ENCODE measurements at places on chromosomes 6 and 20. TPM values are rescaled to one million over a fixed set of nuclear protein-coding genes. Genes with fewer than 3 reads are reported as not detected.

GRCh38 chr6:139649732-139650131 is 275.3 kb upstream of the CITED2 start:
- no peak for DNase-seq

ENPP5 gene
- 6.6 TPM for total RNA-seq

GPR63 gene
- 1.8 TPM for total RNA-seq

DNA sequence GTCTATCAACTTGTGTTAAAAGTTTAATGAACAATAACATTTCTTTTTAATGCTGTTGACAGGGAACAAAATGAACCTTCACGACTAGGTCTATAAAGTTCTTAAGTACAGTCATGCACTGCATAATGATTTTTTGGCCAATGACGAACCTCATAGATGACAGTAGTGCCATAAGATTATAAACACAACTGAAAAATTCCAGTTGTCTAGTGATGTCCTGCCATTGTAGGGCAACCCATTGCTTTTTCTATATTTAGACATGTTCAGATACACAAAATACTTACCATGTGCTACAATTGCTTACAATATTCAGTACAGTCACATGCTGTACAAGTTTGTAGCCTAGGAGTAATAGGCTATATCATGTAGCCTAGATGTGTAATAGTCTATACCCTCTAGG is 93.6 kb downstream of the SYNE1 start:
- DNase-seq, result no peak

NNAT gene
- total RNA-seq, result 20.3 TPM

GRCh38 chr20:58372806-58373205 is 16.2 kb upstream of the VAPB start:
- no peak for DNase-seq

CGA gene
- total RNA-seq, result not detected

C6orf15 gene
- total RNA-seq, result 0.62 TPM

- DNase-seq, result no peak
Measured at GRCh38 chr6:170464524-170464979, 88.6 kb downstream of the PSMB1 start.

DNA sequence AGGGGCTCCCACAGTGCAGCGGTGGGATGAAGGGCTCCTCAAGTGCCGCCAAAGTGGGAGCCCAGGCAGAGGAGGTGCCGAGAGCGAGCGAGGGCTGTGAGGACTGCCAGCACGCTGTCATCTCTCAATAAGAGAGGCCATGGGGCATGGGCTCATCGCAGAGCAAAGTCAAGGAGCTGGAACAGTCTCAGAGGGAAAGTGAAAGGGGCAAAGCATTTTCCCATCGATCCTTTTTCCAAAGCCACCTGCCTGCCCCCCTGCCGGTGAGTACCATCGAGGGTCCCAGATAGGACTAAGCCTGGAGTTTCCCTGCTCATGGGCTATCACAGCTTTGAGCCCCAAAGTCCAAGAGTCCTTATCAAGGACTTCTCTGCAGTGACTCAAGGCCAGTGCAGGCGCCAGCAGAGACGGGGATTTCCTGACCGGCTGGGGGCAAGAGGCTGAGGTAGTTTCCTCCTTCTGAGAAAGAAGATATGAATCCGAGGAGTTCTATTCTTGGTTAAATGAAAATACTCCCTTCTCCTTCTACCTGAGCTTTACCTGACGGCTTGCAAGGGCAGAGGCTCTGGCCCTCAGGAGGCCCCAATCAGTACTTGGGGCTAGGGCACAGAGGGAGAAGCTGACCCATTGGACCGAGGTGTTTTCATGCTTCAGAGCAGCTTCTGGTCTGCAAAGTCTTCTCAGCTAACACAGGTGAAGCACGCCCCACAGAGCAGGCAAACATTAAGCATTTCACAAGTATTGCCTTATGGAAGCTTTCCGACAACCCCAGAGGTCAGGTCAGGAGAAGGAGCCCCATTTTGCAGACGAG is 22.6 kb downstream of the ETV7 start:
- no peak for DNase-seq

DNA sequence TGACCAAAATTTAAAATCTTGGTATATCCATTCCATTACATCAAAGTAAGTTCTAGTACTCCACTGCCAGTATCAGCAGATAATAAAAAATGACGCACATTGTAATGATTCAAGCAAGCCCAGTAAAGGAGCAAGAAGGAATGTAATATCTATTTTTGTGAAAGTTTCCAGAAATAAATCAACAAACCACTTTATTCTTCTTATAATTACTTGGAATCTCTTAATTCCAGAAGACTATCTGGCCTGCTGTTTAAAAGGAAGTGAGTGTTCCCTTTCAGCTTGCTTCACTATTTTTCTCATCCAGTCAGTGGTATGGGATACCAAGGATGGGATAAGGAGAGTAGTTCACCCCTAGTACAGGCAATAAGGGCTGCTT is 42.2 kb upstream of the DSE start:
- DNase-seq, result no peak

DNA sequence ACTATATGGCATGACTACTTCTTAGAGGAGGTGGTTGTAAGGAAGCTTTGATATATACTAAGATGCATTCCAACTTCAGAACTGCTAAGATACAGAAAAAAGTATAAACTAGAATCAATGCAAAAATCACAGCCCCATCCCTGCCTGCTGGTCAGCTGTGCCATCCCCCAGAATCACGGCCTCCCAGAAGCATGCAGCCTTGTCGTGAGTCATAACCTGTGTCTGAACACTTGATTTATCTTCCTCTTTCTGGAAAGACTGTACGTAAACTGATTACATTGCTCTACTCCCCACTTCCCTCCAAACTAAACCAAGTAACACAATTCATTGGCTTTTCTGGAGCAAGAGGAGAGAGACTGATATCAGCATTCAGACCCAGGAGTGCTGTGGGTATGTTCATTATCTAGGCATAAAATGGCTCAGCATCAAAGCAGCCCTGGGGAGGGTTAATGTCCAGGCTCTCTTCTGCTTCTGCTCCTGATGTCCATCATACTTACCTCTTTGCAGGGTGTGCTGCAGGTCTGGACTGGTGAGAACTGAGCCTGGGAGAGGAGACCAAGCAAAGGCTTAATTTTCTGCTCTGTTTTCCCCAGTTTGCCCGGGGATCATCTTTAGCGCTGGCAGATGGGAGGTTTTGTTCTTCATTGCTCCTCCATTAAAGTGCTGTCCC is 18.4 kb downstream of the SCP2D1 start:
- peak; percentile 19 for DNase-seq

GRCh38 chr6:79570129-79571029 is 33.1 kb upstream of the LCA5 start:
- peak; percentile 50 for DNase-seq

DNA sequence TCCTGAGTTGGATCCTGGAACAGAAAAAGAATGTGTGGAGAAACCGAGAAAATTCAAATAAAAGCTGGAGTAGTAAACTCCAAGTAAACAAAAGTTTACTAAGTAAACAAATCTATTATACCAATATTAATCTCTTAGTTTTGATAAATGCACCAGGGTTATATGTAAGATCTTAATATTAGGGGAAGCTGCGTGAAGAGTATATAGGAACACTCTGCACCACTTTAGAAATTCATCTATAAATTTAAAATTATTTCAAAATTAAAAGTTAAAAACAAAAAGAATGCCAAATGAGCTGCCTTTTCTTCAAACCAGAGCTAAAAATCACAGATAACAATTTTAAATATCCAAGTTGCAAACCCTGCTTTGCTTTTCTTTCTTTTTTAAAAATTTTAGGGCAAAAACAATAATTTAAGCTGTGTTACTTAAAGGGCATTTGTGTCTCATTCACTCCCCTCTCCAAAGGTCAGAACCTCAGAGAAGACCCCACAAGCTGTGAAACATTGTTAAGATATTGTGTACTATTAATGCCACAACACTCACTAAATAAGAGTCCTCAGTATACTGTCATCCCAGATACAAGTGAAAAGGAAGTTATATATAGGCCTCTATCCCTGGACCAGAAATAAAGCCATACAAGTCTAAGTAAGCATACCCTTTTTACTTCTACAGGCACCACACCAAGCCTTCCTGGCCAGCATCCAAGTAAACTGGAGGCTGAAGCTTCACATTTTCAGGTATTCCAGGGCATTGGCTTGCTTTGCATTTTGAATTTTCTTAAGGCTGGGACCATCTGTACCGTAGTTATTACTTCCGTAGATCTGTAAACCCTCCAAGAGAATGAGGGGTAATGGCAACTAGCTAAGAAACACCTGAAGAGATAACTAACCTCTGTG is 7.0 kb downstream of the DNAAF9 start:
- no peak for DNase-seq

DNA sequence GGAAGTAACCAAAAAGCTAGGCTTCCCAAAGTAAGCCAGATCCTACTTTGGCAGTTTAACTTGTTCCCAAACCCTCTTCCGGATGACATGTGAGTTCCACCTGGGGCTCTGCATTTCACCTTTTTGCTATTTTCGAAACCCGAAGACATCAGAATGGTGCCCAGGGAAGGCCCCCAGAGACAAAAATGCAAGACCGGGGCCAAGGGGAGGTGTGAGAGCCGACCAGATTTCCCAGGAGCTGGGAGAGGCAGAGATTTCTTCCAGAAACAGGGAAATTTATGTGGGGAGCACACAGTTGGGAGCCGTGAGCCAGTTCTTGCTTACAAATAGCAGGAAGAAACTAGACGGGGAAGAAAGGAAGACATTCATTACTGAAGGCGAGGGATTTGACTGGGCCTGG is 209.7 kb downstream of the ZNF217 start:
- DNase-seq, result no peak

C6orf58 gene
- total RNA-seq, result not detected

DNA sequence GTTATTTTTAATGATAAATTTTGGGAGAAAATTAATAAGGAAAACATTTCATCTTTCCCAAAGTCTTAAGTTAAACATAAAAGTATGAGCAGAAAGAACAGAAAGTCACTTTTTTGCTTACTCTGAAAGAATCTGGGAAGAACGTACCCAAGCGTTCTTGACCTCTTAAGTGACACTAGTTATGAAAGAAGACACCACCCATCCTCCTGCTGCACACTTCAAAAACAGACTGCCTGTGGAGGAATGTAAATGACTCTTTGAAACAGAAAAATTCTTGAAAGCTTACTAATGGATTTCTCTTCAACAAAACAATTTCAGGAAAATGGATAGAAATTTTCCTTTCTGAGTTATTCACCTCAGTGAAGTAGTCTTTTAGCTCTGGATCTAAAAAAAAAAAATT is 227.7 kb downstream of the MEI4 start:
- DNase-seq, result no peak

DNA sequence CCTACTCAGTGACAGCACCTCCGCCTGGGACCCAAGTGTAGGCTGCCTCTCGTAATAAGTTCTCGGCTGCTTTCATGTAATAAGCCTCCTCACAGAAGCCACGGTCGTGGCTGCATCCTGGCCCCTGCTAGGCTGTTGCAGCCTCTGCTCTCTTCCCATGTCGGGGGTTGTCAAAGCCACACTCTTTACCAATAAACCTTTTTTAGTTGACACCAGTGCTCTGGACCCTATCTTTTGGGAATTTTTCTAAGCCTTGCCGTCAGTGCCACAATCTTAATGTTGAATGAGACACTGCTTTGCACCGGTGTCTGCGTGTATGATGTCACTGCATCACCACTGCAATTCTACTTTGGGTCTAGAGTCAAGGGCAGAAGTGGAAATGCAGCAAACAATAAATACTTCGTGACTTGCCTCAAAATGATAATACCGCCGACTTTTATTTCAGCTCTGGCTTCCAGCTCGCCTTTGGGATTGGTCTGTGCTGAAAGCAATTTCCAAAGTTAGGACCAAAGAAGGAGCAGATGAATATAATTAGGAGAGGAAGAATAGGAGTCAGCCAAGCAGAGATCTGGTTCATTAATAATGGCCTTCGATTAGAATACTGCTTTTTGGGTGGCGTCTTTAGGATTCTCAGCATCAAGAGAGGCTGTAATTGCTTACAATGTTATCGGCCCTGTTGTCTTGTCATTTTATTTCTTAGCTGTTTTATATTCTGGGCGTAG is 57.6 kb upstream of the CCN6 start:
- DNase-seq, result no peak

DNA sequence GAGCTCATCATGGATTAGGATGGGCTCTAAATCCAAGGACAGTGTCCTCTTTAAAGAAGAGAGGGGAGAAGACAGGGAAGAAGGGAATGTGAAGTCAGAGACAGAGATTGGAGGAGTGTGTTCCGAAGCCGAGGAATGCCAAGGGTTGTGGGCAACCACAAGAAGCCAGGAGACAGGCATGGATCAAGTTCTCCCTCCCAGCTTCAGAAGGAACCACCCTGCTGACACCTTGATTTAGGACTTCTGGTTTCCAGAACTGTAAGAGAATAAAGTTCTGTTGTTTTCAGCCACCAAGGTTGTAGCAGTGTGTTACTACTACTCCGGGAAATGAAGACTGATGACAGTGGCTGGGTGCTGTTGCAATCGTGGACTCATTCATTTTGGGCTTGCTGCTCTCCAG is 120.1 kb downstream of the RPS12 start:
- peak; percentile 19 for DNase-seq
